ENCODE measurements at places on chromosomes 11 and 22. TPM values are rescaled to one million over a fixed set of nuclear protein-coding genes. Genes with fewer than 3 reads are reported as not detected.

- DNase-seq: no peak
These were observed 113.4 kb downstream of the GAB2 start for GRCh38 chr11:78304201-78304600.

DNA sequence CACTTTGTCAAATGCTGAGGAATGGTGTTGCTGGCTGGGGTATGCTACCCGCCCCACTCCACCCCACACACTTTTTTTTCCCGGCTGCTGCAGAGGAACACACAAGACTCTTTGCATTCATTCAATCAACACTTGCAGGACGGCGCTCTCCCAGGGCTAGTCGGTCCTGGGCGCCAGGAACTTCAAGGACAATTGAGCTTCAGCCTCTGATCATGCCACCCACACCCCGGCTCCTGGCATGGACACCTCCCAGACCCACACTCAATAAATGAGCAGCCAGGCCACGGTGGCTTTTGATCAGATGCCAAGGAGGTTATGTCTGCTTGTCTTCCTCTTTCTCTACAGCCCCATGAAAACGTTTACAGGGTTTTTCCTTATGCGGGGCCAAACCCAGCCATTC lies 19.8 kb downstream of the TPST2 start:
- no peak for DNase-seq

Gene RIN1
- total RNA-seq: 50.2 TPM

Gene CD3D
- total RNA-seq: not detected

Gene C11orf21
- not detected for total RNA-seq

DNA sequence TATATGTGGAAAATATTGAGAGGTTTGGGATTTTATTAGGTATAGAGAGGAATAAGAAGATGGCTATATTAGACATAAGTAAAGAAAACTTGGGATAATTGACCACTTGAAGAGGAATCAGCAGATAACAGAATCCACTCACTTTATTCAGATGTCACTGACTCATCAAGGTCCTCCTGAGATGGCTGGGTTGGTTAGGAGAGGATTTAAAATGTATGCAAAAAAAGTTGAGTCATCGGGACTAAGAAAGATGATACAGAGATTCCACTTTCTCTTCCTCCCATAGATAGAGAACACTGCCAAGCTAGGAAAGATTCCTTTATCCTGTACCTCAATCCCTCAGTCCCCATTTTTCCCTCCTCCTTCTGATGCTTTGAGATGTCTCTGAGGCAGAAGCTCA lies at the start of gene OR6A2:
TSS of gene OR6A2 (minus strand) at position 288 of the 400 bp plus-strand sequence. CDS start 3,981 bp downstream, outside the sequence.
- DNase-seq: no peak

- no peak for DNase-seq
These were observed 138.1 kb upstream of the SORL1-AS1 start for GRCh38 chr11:121590772-121591404.

Gene RASL10A
- 0.52 TPM for total RNA-seq

GRCh38 chr22:29154364-29155048 lies 51.2 kb upstream of the EMID1 start:
- DNase-seq: peak; percentile 66

- DNase-seq: no peak
These were observed 40.3 kb downstream of the OR5B17 start for GRCh38 chr11:58318532-58318931.

Gene ART1
- not detected for total RNA-seq

Gene C11orf52
- 1.3 TPM for total RNA-seq

- no peak for DNase-seq
These were observed 15.7 kb upstream of the ANO5 start for GRCh38 chr11:22177186-22177585.

Gene OR2AG2
- total RNA-seq: 0.37 TPM

- DNase-seq: peak; percentile 38
These were observed 94.0 kb upstream of the APOA1 start for GRCh38 chr11:116931206-116931953.

Gene BBOX1
- 0.33 TPM for total RNA-seq

GRCh38 chr11:77411137-77411707 lies 62.7 kb downstream of the PAK1 start:
- peak; percentile 23 for DNase-seq

- no peak for DNase-seq
These were observed 5.1 kb upstream of the INTS4 start for GRCh38 chr11:77999446-78000030.

DNA sequence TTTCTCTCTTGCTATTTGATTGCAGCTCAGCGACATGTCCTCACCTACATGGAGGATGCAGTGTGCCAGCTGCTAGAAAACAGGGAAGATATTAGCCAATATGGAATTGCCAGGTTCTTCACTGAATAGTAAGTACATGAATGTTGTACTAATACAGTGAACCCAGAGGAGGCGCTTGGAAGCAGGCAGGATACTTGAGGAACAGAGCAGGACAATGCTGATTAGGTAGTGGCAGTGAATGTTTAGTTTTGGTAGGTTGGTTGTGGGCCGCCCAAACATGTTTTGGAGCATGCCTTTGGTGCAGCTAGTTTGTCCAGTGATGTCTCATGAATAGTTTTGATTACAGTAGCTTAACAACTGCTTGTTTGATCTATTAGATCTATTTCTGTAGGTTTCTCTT lies 50.6 kb downstream of the CSTPP1 start:
- DNase-seq: no peak

Gene TENM4
- total RNA-seq: 5.0 TPM

Gene TRPT1
- 31.3 TPM for total RNA-seq

Gene DMC1
- 0.56 TPM for total RNA-seq

DNA sequence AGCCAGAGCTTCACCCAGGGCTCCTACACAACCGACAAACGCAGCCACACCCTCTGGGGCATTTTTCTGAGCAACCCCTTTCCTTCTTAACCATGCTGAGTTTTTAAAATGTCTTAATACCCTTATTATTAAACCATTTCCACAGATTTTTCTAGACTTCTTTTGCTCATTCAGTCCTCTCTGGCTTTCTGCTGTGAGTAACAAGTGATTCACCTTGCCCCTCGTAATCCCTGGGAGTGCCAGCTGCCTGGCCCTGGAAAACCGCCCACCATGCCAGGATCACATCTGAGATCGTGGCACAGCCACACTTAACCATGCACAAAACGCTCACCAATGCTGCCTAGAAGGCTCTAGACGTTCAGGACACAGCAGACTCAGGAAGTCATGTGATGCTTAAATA lies 25.4 kb downstream of the YPEL1 start:
- peak; percentile 31 for DNase-seq

Gene FAM83F
- 41.3 TPM for total RNA-seq

GRCh38 chr11:90251599-90251998 lies 28.8 kb upstream of the CHORDC1 start:
- DNase-seq: no peak

DNA sequence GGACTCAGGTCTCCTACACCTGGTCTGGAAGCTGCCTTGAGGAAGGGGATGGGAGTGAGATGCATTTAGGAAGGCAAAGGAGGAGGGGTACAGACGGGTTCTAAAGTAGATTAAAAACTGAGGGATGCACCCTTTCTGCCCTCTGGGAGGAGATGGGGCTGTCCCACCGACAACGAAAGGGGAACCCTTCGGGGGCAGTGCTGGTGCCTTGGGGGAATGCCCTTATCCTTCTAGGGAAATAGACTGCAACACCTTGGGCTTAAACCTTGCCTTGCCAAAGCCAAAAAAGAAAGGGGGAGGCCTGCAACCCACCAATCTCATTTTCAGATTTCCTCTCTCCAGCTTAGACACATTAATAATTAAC lies 89.8 kb downstream of the PLEKHA7 start:
- DNase-seq: no peak

DNA sequence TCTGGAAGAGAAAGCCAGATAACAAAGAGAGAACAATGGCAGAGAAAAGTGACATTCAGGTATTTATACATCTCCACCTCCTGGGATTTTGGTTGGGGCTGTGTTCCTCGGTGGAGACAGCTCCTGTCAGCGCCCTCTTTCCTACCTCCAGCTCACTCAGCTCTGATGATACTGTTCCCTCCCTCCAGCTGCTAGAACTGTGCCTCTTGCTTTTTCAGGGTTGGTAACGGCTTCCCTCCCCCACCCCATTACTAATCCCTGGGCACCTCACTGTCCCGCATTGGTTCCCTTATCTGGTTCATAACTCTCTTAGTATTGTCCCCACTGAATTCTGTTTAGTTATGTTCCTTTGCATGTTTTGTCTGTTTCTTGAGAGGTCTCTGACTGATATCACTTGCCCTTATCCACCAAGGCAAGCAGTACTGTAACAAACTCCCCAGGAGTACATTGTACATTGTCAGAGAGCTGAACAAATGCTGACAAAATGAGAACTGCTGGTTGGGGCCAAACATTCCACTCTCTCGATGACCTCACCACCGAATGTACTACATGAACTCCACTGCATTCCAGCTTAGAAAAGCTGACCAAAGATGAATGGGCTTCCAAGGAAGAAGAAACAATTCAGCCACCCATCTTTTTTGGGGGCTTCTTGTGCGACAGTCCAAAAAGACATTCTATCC lies 5.7 kb upstream of the FBXO3 start:
- no peak for DNase-seq

GRCh38 chr11:62411524-62411923 lies 7.3 kb upstream of the SCGB1A1 start:
- no peak for DNase-seq

DNA sequence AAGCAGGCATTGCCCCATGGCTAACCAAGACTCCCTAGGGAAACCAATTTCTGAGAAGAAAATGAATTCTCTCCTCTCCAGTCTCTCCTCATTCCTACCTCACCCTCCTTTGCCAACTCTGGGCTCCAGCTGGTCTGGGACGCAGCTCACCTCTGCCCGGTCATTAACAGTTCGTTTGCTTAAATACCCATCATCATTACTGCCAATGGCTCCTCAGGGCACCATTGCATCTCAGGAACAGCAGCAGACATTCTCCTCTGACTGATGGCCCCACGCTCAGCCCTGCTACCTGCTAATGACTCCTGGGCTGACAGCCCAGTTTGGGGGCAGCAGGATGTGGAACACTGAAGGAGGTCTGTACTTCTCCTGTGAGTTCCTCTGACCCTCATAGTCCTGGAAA lies 462.0 kb downstream of the INSC start:
- DNase-seq: no peak

GRCh38 chr11:606245-606644 lies 9.5 kb downstream of the IRF7 start:
- peak; percentile 91 for DNase-seq

Gene PARVA
- 36.7 TPM for total RNA-seq

DNA sequence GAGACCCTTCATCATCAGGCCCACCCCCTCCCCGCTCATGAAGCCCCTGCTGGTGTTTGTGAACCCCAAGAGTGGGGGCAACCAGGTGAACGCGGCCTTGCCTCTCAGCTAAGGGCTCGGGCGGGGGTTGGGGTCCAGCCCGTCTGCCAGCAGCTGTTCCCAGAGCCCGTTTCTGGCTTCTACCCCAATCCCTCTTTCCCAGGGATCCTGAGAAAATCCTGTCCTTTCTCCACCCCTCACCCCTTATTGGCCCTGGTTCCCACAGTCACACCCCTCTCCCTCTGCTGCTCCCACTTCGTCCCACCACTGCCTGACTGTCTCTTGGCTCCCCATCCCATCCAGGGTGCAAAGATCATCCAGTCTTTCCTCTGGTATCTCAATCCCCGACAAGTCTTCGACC lies 9.4 kb upstream of the MDK start:
- DNase-seq: no peak

GRCh38 chr22:35337932-35338331 lies 38.2 kb downstream of the TOM1 start:
- no peak for DNase-seq

GRCh38 chr11:65862191-65862735 lies 2.0 kb downstream of the MUS81 start:
- no peak for DNase-seq

- no peak for DNase-seq
These were observed 367.3 kb downstream of the OPCML start for GRCh38 chr11:133164986-133165385.

DNA sequence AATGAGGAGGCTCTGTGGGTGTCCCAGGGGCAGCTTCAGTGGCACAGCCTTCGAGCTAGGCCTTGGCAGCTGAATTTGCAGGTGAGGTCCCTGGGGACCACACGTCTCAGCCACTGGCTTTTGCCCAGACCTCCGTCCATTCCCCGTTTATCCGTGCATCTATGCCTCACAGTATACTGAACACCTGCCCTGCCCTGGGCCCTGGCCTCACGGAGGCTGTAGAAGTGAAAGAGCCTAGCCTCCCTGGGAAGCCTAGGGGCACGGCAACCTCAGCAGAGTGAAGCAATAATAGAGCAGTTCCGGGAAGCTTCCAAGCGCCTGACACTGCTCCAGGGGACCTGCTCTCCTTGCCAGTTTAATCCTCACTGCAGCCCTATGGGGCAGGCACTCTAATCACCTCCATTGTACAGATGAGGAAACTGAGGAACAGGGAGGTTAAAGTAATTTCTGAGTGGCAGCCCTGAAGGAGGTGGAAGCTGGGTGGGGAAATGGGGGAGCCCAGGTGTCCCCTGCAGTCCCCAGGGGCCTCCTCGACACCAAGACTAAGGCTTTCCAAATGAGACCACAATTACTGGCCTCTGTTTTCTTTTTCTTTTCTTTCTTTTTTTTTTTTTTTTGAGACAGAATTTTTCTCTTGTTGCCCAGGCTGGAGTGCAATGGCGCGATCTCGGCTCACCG lies 2.7 kb upstream of the NFAM1 start:
- DNase-seq: peak; percentile 49

Gene LGALS12
- not detected for total RNA-seq

GRCh38 chr11:24623121-24623520 lies 126.3 kb downstream of the LUZP2 start:
- no peak for DNase-seq

Gene DDX25
- not detected for total RNA-seq

Gene SLC22A12
- not detected for total RNA-seq

GRCh38 chr22:29343313-29343805 lies 27.9 kb upstream of the RASL10A start:
- DNase-seq: peak; percentile 28

GRCh38 chr11:33001751-33002542 lies 13.7 kb upstream of the DEPDC7 start:
- no peak for DNase-seq

DNA sequence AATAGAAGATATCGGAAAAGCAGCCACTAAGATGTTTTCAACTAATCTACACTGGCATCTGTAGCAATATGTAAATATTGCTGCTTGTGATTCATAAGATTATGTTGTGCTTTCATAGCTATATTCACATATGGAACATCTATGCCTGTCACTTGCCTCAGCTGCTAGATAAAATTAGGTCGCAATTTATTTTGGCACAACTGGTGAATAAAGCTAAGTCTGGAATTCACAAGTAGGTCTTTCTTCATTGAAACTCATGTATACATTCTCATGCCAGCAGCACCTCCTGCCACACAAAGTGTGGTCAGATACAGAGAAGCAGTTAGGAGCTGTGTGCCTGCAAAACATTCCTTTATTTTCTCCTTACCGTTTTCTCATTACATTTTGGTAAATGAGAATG lies 543.3 kb upstream of the CHORDC1 start:
- no peak for DNase-seq

- DNase-seq: no peak
These were observed 1.4 kb upstream of the TAGLN start for GRCh38 chr11:117197516-117198456.

Gene RAG1
- 0.16 TPM for total RNA-seq

Gene GUCD1
- total RNA-seq: 47.0 TPM

Measured in MCF 10A (cell line).